ENCODE measurements at places on chromosomes 6 and 20.

- no peak for DNase-seq
Measured at GRCh38 chr20:12687476-12687875, 321.3 kb upstream of the SPTLC3 start.

GRCh38 chr6:10166031-10166430 is 248.8 kb downstream of the TFAP2A start:
- DNase-seq, result no peak

GRCh38 chr6:105561486-105561885 is 158.6 kb upstream of the PREP start:
- DNase-seq, result no peak

DNA sequence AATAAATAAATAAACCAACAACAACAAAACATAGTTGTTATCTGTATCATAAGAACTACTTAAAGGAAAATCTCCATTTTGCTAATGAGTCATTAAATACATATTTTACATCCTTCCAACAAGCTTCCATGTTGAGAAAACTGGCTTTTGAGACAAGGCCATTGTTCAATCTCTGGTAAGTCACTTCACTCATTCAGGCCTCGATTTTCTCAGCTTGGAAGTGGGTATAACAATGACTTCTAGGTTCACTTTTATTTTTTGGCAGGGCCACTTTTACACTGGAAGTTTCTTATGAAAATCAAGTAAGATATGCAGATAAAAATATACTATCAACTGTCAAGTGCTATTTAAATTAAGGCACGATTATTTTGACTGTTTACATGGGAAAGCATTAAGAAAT is 30.0 kb downstream of the WRNIP1 start:
- DNase-seq, result no peak

- peak; percentile 62 for DNase-seq
Measured at GRCh38 chr6:43076464-43077332, 584 bp downstream of the PTK7 start.

GRCh38 chr6:105900125-105900937 is 185.8 kb upstream of the PRDM1 start:
- DNase-seq, result no peak

- no peak for DNase-seq
Measured at GRCh38 chr20:44828640-44829039, 18.3 kb upstream of the RIMS4 start.

- no peak for DNase-seq
Measured at GRCh38 chr6:89690944-89691324, 52.4 kb upstream of the LYRM2 start.

DNA sequence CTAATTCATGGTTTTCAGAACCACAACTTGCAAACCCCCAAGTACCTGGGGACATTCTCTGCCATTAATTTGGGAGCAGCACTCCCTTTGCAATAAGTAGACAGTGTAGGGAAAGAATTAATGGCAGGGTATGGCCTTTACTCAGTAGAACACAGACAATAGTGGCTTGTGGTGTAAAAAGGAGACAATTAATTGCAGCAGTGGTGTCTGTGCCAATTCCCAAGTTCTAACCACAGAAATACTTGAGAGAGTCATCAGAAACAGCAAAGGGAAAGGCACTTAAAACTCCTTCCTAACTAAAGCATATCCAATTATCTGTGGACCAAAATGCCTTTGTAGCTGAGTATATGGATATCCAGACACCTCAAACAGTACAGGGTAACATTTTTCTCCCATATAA is 257.6 kb upstream of the POU3F2 start:
- no peak for DNase-seq

DNA sequence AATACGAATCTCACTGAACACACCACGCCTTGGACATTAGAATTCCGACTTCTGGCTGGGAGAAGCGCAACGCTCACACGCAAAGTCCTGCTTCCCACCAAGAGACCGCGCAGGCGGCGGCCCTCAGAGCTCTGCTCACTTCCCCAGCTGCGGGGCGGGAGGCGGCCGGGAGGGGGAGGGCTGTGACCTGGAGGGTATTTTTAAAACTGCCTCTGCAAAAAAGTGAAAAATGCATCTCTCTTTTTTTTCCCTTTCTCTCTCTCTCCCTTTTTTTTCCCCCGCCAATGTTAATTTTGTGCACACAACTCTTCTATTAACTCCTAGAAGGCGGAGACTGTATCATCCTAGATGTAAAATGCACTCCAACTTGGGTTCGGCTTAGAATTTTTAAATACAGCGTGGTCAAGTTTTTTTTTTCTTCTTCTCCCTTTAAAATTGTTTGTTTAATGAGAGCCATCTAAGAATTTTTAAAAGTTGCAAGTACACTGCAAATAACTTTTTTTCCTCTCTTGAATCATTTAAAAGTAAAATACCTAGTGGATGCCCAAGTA is 66.4 kb downstream of the STX11 start:
- no peak for DNase-seq

GRCh38 chr20:14536738-14537137 is 199.3 kb upstream of the FLRT3 start:
- DNase-seq, result no peak

Data from MCF 10A (cell line).